ENCODE measurements at places on chromosomes 11 and 22.

GRCh38 chr11:23079382-23079813 is 219.1 kb upstream of the CCDC179 start:
- DNase-seq, result no peak

DNA sequence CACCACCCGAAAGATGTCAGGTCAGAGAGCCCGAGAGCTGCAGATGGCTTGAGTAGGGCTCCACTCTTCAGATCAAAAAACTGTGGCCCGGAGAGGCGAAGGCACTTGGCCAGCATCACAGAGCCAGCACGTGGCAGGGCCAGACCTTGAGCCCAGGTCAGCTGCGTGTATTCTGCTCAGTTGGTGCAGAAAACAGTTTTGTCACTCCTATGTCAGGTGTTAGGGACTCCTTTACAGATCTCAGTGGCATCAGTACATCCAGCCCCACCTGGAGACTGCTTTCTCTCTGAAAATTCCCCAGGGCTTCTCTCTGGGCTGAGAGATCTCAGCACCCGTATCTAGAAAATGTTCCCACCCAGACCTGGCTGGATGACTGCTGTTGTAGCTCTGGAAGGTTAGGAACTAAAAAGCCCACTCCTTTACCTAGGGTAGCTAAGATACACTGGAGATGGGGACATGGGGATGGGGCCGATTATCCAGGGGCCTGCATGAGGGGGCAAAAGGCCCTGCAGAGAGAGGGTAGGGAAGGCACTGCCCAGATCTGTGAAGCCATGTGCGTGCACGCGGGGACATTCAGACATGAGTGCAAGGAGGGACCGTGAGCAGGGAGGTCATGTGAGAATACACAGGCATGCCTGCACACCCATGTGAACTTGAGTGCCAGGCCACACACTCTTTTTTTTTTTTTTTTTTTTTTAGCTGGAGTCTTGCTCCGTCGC is 3.4 kb downstream of the APOA1 start:
- DNase-seq, result no peak

GRCh38 chr22:45783690-45784089 is 112.1 kb downstream of the ATXN10 start:
- DNase-seq, result no peak

DNA sequence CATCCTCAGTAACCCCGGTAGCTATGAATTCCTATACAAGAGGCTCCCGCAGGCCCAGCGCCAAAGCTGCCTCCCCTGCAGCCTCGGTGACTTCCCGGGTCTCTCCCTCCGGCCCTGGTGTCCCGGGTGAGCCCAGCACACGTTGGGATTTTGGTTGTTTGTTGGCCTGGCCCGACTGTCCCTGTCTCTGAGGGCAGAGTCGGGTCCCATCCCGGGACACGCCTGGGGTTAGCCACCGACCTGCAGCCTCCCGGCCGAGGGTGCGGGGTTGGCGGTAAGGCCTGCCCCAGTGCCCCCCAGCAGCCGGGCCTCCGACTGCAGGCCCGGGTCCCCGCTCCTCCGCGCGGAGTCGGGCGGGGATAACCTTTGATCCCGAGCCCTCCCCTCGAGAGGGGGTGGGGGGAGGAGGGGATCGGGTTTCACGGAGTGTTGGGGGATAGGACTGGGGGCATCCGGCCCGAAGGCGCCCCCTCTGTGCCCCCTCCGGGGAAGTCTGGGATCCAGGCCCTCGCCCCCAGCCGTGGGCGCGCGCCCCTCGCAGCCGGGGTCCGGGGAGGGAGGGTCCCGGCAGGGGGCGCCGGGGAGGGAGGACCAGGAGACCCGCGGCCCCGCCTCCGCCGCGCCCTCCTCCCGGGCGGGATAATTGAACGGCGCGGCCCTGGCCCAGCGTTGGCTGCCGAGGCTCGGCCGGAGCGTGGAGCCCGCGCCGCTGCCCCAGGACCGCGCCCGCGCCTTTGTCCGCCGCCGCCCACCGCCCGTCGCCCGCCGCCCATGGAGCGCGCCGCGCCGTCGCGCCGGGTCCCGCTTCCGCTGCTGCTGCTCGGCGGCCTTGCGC is at the start of gene FBLN1:
FBLN1 (plus strand) TSS at position 669 of the 835 bp plus-strand sequence; CDS start at position 772, 103 bp downstream.
- no peak for DNase-seq

DNA sequence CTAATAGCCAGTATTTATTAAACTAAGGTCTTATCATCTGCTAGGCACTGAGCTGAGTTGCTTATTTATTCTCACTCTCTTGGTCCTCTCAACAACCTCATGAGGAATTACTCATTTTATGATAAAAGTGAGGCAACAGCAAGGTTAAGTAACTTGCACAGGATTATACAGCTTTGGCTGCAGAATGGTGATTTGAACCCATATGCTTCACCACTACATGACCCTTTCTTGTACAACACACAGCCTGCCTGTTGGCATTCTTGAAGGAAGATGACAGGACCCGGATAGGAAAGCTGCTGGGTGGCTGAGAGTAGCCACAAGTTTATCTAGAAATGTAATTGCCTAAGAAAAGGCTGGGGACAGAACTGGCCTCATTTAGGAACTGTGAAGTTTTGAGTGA is 5.3 kb upstream of the PARVA start:
- no peak for DNase-seq

GRCh38 chr11:63573881-63574855 is 11.0 kb upstream of the PLAAT2 start:
- DNase-seq, result no peak

DNA sequence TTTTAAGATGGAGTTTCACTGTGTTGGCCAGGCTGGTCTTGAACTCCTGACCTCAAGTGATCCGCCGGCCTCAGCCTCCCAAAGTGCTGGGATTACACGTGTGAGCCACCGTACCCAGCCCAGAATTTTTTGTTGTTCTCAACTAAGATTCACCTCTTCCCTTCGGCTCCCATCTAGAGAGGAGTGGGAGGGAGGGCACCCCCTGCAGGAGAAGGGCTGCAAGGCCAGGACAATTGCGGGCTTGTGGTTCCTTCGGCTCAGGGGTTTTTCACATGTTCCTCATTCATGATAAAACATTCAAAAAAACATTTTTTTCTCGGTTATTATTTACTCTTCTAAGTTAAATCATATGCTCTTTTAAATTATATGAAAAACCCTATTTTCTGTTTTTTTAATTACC is 201.1 kb upstream of the LRRC4C start:
- no peak for DNase-seq

- no peak for DNase-seq
Observed at GRCh38 chr11:125177543-125177942, 13.0 kb downstream of the PKNOX2 start.

- DNase-seq, result no peak
Observed at GRCh38 chr22:22397292-22397870, 111.2 kb downstream of the ZNF280B start.

Measured in 8988T (cell line).